T-helper 2 cell treated with Interferon-gamma antibody and Interleukin-4, amounts not matched to agents 100 ng/mL and 5 ng/mL, for 36 hours (primary cell): ENCODE measurements at places on chromosomes 1 and 21. TPM values are rescaled to one million over a fixed set of nuclear protein-coding genes. Genes with fewer than 3 reads are reported as not detected.

The BGLAP gene
- 2.0 and 2.9 TPM in 2 replicates for total RNA-seq

The UBXN10 gene
- total RNA-seq, result 0.45 and 0.64 TPM in 2 replicates

The KIF17 gene
- not detected in 2 replicates for total RNA-seq

The UMODL1 gene
- 0.09 TPM in 2 replicates for total RNA-seq

The SGIP1 gene
- total RNA-seq, result not detected in 2 replicates

The MROH9 gene
- total RNA-seq, result not detected in 2 replicates

The SEC16B gene
- total RNA-seq, result not detected in 2 replicates

The SPRR4 gene
- not detected in 2 replicates for total RNA-seq

The CACHD1 gene
- 0.09 and 0.11 TPM in 2 replicates for total RNA-seq

The PGLYRP3 gene
- not detected in 2 replicates for total RNA-seq

The RASAL2 gene
- total RNA-seq, result 0.05 TPM in 1 of 2 replicates, not detected in the other

The IL24 gene
- 0.32 and 0.77 TPM in 2 replicates for total RNA-seq

The FALEC gene
- not detected in 2 replicates for total RNA-seq

The ILDR2 gene
- total RNA-seq, result 8.5 and 13.6 TPM in 2 replicates

The JAM2 gene
- total RNA-seq, result 0.16 and 0.18 TPM in 2 replicates

The ACTN2 gene
- total RNA-seq, result 0.05 TPM in 1 of 2 replicates, not detected in the other

The LENEP gene
- 0.59 TPM in 1 of 2 replicates, not detected in the other for total RNA-seq

The LRP8 gene
- 57.9 and 64.8 TPM in 2 replicates for total RNA-seq

The TSTD1 gene
- 44.5 and 52.1 TPM in 2 replicates for total RNA-seq

The SFN gene
- 1.1 and 1.5 TPM in 2 replicates for total RNA-seq

The FAM43B gene
- not detected in 2 replicates for total RNA-seq

The LCE6A gene
- not detected in 2 replicates for total RNA-seq

The ADCY10 gene
- 0.14 and 0.16 TPM in 2 replicates for total RNA-seq

The FAM20B gene
- total RNA-seq, result 28.1 and 28.5 TPM in 2 replicates

The PLCH2 gene
- total RNA-seq, result 7.3 and 8.0 TPM in 2 replicates

The FBXO2 gene
- 0.41 and 0.59 TPM in 2 replicates for total RNA-seq

The COP1 gene
- 45.8 and 47.1 TPM in 2 replicates for total RNA-seq

The BTBD19 gene
- 8.8 and 9.7 TPM in 2 replicates for total RNA-seq

The FCN3 gene
- total RNA-seq, result not detected in 2 replicates

The MAGI3 gene
- 5.9 and 7.8 TPM in 2 replicates for total RNA-seq

The CLDN14 gene
- not detected in 2 replicates for total RNA-seq

The CCDC27 gene
- not detected in 2 replicates for total RNA-seq

The EDN2 gene
- not detected in 2 replicates for total RNA-seq

The OR2L5 gene
- total RNA-seq, result not detected in 2 replicates

The ECM1 gene
- total RNA-seq, result 1.2 and 1.6 TPM in 2 replicates

The SLAMF8 gene
- total RNA-seq, result 0.68 and 1.1 TPM in 2 replicates

The IPO9 gene
- total RNA-seq, result 62.8 and 67.4 TPM in 2 replicates

The VSIG8 gene
- total RNA-seq, result not detected in 2 replicates

The SLX9 gene
- 48.2 TPM in 2 replicates for total RNA-seq

The AMY1B gene
- total RNA-seq, result not detected in 2 replicates

The CDA gene
- total RNA-seq, result not detected in 2 replicates

The AGPAT3 gene
- total RNA-seq, result 126 and 127 TPM in 2 replicates

The RORC gene
- total RNA-seq, result 0.16 and 0.32 TPM in 2 replicates

The CFHR3 gene
- total RNA-seq, result not detected in 2 replicates

The F3 gene
- 0.23 and 0.30 TPM in 2 replicates for total RNA-seq

The ANKRD45 gene
- total RNA-seq, result 0.11 TPM in 1 of 2 replicates, not detected in the other

The PADI3 gene
- total RNA-seq, result not detected in 2 replicates

The CRP gene
- not detected in 2 replicates for total RNA-seq

The GPR52 gene
- total RNA-seq, result 3.4 and 4.0 TPM in 2 replicates
